ENCODE measurements at places on chromosomes 16 and 17.

DNA sequence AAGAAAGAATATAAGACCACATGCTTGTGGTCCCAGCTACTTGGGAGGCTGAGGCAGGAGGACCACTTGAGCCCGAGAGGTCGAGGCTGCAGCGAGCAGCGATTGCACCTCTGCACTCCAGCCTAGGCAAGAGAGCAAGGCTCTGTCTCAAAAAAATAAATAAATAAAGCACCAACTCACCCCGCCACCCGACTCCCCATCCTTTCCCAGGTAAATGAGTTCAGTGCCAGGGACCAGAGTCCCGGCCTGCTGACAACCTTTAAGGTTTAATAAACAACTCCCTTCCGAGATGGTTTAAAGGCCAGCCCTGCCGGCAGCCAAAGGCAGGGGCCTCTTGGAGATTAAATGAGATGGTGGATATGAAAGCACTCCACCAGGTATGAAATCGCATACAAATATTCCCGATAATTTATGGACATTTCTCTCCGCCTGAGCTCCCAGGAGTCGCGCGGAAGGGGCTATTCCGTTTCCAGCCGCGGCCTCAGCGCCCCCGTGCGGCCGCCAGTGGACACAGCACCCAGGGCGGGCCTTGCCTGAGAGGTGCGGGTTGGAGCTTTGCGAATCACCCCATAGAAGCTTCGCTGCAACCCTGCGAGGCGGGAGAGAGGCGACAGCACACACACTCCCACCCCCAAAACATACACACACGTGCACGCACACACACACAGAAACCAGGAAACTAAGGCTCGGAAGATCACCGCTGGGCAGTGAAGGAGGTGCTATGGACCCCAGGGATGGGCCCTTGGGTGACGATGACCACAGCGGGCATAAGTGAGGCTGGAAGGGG lies 4.0 kb upstream of the RPL38 start:
- peak; percentile 50 for DNase-seq

GRCh38 chr16:68179855-68180254 lies 56.1 kb downstream of the ESRP2 start:
- no peak for DNase-seq

GRCh38 chr16:89823087-89823823 lies 5.0 kb upstream of the SPIRE2 start:
- no peak for DNase-seq

DNA sequence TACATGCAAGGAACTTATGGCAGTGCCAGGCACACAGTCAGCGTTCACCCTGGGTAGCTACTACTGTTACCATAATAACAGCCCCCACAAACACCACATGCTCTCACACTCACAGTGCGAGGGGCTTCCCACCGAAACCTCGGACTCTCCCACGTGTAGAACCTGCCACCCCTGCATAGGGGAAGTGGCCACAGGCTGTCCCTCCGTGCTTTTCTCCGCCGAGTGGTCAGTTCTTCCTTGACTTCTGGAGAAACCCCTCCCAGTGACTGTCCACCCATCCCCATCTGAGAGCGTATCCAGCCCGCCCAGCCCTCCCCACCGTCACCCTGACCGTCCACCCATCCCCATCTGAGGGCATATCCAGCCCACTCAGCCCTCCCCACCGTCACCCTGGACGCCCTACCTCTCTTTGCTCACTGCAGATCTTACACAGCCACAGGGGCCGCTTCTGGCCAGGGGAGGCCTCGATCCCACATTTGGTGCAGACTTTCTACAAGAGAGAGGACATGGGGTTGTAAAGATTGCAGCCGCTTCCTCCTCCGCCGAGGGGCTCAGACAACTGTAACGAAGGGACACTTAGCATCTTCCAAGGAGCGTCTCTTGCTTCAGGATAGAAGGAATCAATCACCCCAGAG lies 71.1 kb downstream of the RPH3AL start:
- DNase-seq, result no peak

All from SW480 (cell line).